Osteocyte (in vitro differentiated cells): ENCODE measurements at places on chromosomes 16 and 17. TPM values are rescaled to one million over a fixed set of nuclear protein-coding genes. Genes with fewer than 3 reads are reported as not detected.

The ACE gene
- total RNA-seq, result 0.91 and 1.1 TPM in 2 replicates

The SPIRE2 gene
- 4.1 and 4.6 TPM in 2 replicates for total RNA-seq

The ODAD4 gene
- 1.9 and 2.5 TPM in 2 replicates for total RNA-seq

The NR1D1 gene
- total RNA-seq, result 6.1 and 6.9 TPM in 2 replicates

The CCL17 gene
- not detected in 2 replicates for total RNA-seq

The CDH1 gene
- 0.21 TPM in 1 of 2 replicates, not detected in the other for total RNA-seq

The ABCC11 gene
- total RNA-seq, result 0.13 and 0.48 TPM in 2 replicates

The PIK3R6 gene
- total RNA-seq, result not detected in 2 replicates

DNA sequence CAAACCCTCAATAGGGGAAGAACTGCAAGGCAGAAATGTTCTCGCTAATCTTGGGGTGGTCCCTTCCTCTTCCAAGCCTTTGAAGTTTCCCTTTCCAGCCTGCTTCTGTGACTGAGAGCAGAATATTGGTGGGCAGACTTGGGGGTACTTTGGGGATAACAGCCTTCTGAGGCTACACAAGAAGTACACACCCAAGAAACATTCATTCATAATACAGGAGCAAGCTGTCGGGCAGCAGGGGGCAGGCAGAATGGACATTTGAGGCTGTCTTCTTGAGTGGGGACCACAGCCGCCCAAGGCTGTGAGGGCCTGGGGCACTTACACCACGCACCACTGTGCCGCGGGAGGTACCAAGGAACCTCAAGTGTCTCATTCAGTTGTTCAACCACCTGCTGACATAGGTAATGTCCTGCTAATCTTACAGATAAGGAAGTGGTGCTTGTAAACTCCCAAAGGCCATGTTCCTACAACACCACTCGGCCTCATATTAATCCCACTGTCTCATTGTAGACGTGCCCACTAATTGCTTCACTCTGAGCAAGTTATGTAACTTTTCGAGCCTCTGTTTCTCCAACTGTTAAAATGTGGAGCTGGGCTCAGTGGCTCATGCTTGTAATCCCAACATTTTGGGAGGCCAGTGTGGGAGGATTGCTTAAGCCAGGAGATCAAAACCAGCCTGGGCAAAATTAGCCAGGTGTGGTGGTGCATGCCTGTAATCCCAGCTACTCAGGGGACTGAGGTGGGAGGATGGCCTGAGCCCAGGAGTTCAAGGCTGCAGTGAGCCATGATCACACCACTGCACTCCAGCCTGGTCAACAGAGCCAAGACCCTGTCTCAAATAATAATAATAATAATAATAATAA lies 2.5 kb upstream of the MRPS23 start:
- H3K36me3 ChIP-seq, result no peaks in the 10 kb centered on the region
- DNase-seq, result no peak
- H3K27ac ChIP-seq, result peak overlapping the region; percentile 53
- peaks cover 30% of the 10 kb centered on the region for H3K4me1 ChIP-seq
- peak overlapping the region; percentile 64 for H3K4me3 ChIP-seq

- H3K4me1 ChIP-seq, result no peaks in the 10 kb centered on the region
- no peak overlapping the region for H3K27ac ChIP-seq
- no peaks in the 10 kb centered on the region for H3K36me3 ChIP-seq
- no peak for DNase-seq
Measured at GRCh38 chr17:5798094-5798493, 213.8 kb upstream of the NLRP1 start.

DNA sequence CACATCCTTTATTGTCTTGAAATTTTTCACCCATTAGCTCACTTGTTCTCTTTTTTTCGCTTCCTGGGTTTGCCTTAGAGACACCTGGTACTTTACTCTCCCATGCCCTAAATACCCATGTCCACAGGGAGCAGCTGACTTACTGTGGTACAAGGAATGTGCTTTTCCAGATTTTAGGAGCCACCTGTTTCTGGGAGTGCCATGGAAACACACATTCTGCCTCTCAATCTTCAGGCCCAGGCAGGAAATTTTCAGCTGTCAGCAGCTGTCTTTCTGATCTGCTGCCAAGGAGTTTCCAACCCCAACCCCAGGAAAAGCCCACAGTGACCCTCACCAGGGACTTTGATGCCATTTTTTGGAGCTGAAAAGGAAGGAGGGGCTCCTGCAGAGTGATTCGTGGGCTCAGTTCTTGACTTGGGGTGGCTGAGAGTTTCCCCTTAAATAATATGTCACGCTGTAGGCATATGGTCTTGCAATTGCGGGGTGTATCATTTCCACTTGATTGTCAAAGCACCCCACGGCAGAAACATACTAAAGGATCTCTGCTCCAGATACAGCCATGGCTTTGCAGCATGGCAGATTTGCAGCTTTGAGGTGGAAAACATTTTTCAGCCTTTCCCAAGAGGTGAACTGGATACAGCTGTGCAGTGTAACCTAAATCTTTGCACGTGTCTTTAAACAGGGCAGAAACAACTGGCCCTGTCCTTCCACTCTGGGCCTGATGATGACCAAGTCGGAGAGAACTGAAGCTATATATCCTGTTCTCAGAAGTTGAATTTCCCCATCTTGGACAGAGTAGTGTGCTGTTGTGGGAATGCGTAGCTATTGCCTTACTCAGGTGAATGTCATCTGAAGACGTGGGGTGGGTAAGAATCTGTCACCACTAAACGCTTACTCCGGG lies 19.2 kb downstream of the RBFOX1 start:
- no peaks in the 10 kb centered on the region for H3K36me3 ChIP-seq
- no peaks in the 10 kb centered on the region for H3K4me1 ChIP-seq
- no peaks in the 10 kb centered on the region for H3K27me3 ChIP-seq
- DNase-seq, result no peak

DNA sequence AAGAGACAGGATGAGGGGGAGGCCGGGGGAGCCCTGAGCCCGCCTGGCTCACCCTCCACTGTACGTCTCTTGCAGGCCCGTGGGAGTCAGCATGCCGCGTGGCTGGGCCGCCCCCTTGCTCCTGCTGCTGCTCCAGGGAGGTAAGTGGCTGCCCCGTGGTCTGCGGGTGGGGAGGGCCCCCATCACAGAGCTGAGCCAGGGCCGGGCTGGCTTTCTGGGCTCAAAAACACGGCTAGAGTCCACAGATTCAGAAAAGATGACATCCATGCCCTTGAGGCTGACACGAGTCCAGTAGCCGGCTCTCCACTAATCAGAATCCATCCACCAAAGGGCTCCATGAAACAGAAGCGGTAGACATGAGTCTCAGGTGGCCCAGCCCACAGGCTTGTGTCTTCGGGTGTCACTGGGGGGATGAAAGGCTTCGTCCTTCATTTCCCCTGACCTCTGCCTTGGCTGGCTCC lies 28.0 kb downstream of the IL21R start:
- H3K36me3 ChIP-seq, result no peaks in the 10 kb centered on the region
- no peak overlapping the region for H3K4me3 ChIP-seq
- no peak overlapping the region for H3K27ac ChIP-seq
- DNase-seq, result peak; percentile 78
- peaks cover 3% of the 10 kb centered on the region for H3K4me1 ChIP-seq

DNA sequence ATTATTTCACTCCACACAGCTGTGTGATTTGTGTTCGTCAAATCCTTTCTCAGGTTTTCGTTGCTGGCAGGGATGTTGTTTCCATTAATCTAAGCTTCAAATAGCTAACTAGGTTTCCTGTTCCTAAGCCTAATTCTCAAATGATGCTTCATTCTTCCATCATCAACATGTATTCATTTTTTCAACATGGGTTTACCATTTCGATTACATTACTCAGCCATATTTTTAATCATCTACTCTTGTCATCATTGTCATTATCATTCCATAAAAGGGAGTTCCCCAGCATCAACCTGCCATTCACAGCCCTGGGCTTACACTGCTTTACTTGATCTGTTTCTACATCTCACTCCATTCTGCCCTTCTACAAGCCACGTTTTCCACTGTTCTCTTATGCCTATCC lies 33.3 kb upstream of the ANKFN1 start:
- no peaks in the 10 kb centered on the region for H3K36me3 ChIP-seq
- DNase-seq, result no peak
- H3K27ac ChIP-seq, result no peak overlapping the region

DNA sequence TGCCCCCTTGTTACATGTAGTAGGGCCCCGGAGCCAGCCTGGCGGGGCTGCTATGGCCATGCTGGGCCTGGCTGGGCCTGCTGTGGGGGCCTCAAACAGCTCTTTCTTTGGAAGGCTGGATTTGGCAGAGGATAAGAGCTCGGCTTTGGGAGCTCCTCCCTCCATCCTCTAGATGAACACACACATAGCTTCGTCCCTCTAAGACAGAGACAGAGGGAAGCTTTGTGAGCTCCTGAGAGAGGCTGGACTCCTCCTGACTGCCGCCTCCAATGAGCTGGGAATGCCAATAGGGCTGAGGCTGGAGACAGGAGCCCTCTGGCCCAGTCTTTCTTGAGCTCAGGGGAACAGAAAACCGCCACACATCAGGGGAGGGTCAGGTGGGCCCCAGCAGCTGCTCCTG lies 37.3 kb upstream of the CDC42EP4 start:
- H3K4me3 ChIP-seq, result no peak overlapping the region
- DNase-seq, result no peak
- peaks cover 24% of the 10 kb centered on the region for H3K4me1 ChIP-seq
- no peaks in the 10 kb centered on the region for H3K36me3 ChIP-seq

DNA sequence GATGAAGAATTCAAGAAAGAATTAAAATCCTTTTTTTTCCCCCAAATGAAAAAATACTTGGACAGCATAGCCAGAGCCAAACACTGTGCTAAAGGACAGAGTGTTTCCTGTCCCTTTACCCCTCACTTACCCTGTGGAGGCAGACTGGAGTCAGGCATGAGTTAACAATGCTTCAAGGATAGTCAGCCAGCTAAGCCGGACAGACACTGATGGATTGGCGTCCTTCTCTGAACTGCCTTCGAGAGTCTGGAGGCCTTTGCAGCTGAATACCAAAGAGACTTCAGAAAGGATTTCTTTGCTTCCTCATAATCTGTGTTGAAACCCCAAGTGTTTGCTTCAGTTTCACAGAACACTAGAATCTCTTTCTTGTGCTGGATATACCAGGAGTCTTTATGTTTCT lies 4.6 kb downstream of the METTL9 start:
- H3K4me3 ChIP-seq, result no peak overlapping the region
- no peaks in the 10 kb centered on the region for H3K27me3 ChIP-seq
- H3K36me3 ChIP-seq, result no peaks in the 10 kb centered on the region
- peaks cover 20% of the 10 kb centered on the region for H3K4me1 ChIP-seq
- H3K27ac ChIP-seq, result no peak overlapping the region
- DNase-seq, result no peak

DNA sequence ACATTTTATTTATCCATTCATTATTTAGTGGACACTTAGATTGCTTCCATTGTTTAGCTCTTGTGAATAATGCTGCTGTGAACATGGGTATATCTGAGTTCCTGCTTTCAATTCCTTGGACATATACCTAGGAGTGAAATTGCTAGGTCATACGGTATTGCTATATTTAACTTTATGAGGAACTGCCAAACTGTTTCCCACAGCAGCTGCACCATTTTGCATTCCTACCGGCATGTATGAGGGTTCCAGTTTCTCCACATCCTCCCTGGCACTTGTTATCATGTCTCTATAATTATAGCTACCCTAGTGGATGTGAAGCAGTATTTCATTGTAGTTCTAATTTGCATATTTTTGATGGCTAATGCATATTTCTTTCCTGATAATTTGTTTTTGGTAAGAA lies 23.7 kb upstream of the DRG2 start:
- no peaks in the 10 kb centered on the region for H3K27me3 ChIP-seq
- H3K4me3 ChIP-seq, result no peak overlapping the region
- no peak overlapping the region for H3K27ac ChIP-seq

- no peak for DNase-seq
- peak overlapping the region; percentile 77 for H3K27ac ChIP-seq
- H3K4me3 ChIP-seq, result no peak overlapping the region
- H3K36me3 ChIP-seq, result no peaks in the 10 kb centered on the region
Measured at GRCh38 chr16:81514041-81514559, 69.5 kb downstream of the CMIP start.

GRCh38 chr16:86229866-86230656 lies 280.3 kb upstream of the FOXF1 start:
- no peak for DNase-seq
- no peak overlapping the region for H3K27ac ChIP-seq
- H3K4me1 ChIP-seq, result no peaks in the 10 kb centered on the region
- peaks cover 2% of the 10 kb centered on the region for H3K27me3 ChIP-seq
- no peaks in the 10 kb centered on the region for H3K36me3 ChIP-seq

DNA sequence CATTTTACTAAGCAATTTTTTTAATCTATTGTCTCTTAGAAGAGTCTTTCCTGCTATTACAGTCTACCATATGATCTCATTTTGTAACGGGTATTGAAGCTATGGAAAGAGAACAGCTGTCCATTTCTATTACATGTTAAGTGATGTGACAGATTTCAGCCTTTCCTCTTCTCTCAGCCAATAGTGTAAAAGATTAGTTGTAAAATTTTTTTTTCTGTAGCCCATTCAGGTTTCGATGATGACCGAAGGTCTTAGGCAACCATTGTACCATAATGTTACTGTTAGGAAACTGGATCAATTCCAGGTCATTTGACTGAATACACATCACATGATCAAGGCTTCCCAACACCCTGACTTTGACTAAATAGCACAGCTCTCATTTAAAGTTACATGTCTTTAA lies 147.6 kb upstream of the HLF start:
- no peak overlapping the region for H3K27ac ChIP-seq
- H3K4me1 ChIP-seq, result peaks cover 2% of the 10 kb centered on the region

- H3K27me3 ChIP-seq, result no peaks in the 10 kb centered on the region
- DNase-seq, result no peak
- H3K4me3 ChIP-seq, result no peak overlapping the region
- peaks cover 6% of the 10 kb centered on the region for H3K36me3 ChIP-seq
- peaks cover 9% of the 10 kb centered on the region for H3K4me1 ChIP-seq
Measured at GRCh38 chr16:3119701-3120408, 7.5 kb downstream of the ZNF205 start.

GRCh38 chr17:29042679-29043538 lies at the start of gene PIPOX:
Gene PIPOX (plus strand): TSS chr17:29043141. CDS start chr17:29043226, 85 bp downstream.
- peaks cover 7% of the 10 kb centered on the region for H3K27me3 ChIP-seq
- H3K4me1 ChIP-seq, result peaks cover 39% of the 10 kb centered on the region
- no peak for DNase-seq
- peak within 1 kb of the TSS; percentile 53 for H3K4me3 ChIP-seq

DNA sequence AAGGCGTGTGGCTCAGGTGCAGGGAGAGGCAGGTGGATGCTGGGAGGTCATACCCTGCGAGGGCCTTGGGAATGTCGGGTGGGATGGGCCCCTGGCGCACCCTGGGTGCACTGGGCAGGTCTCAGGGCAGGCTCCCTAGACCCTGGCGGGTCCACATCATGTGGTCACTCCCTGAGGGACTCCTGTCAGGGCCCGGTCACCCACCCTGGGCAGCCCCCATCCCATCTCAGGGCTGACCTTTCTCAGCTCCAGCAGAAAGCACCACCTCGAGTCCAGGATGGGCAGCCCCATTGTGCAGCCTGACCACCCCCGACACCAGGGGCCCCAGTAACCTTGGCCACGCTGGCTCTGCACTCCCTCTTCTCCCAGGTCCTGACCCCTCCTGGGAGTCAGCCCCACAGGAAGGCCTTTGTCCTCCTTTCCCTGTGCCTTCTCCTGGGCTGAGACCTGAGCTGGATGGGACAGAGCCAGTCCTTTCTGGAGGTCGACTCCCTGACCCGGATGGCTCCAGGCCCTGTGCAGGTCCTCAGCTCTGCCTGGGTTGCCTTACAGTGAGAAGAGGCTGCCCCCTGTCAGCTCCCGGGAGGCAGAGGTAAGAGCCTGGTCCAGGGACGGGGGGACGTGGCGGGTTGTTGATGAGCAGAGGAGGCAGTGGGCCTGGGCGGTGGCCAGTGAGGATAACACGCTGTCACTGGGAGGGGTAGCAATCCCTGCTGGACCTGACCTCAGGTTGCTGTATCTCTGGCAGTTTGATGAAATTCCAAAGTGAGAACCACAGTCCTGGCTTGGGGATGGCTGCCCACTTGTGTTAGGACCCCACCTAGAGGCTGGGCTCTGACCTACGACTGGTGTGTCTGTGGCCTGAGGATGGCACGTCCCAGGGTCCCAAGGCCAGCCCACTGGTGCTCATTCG lies 77.9 kb downstream of the GOSR1 start:
- H3K27ac ChIP-seq, result no peak overlapping the region
- no peak overlapping the region for H3K4me3 ChIP-seq
- H3K4me1 ChIP-seq, result peaks cover 3% of the 10 kb centered on the region
